ENCODE measurements at places on chromosomes 6 and 20. TPM values are rescaled to one million over a fixed set of nuclear protein-coding genes. Genes with fewer than 3 reads are reported as not detected.

SNX21 gene
- 24.7 TPM for total RNA-seq

ZNF335 gene
- 12.5 TPM for total RNA-seq

DNA sequence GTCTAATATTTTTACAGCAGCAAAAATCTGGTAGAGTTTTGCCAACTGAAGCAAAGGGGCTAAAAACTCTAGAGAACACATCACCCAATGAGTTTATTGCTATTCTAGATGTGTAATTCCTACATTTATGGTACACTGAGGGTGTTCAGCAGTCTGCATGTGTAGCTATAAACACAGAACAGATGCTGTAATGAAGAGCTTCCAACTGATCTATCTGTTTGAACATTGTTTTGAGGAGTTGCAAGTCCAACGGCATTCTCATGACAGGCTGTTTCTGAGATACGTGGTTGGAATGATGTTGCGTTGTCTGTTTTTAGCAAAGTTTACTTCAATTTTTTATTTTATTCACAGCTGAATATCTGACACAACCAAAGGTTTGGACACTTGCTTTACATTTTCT lies 141.2 kb upstream of the RAB32 start:
- no peak for DNase-seq

DNA sequence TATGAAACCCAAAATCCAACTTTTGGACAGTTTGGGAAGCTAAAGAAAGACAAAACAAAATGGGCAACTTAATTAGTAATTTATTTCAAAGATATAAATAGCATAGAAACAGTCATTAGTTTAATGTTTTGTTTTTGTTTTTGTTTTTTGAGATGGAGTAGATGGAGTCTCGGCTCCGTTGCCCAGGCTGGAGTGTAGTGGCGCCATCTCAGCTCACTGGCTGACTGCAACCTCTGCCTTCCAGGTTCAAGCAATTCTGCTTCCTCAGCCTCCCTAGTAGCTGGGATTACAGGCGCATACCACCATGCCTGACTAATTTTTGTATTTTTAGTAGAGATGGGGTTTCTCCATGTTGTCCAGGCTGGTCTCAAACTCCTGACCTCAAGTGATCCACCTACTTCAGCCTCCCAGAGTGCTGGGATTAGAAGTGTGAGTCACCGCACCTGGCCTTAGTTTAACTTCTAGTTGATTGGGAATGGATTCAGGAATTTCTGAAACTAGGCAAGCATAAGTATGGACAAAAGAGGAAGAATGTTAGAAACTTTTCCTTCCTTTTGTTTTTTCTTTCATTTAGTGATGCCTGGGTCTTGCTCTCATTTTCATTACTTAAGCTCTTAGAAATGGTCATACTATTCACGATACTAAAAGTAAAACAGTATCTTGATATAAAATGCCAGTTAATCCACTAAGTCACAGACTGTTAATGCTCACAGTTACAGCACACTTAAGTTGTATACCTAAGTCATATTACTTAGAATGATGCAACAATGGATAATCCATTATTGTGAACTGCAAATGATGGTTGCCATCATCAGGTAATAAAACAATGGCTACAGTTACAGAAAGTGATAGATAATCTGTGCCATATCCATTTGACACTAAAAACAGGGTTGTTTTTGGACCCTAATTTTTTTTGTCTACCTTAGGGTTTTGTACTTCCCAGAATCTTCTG lies 8.2 kb downstream of the SENP6 start:
- DNase-seq, result no peak

DNA sequence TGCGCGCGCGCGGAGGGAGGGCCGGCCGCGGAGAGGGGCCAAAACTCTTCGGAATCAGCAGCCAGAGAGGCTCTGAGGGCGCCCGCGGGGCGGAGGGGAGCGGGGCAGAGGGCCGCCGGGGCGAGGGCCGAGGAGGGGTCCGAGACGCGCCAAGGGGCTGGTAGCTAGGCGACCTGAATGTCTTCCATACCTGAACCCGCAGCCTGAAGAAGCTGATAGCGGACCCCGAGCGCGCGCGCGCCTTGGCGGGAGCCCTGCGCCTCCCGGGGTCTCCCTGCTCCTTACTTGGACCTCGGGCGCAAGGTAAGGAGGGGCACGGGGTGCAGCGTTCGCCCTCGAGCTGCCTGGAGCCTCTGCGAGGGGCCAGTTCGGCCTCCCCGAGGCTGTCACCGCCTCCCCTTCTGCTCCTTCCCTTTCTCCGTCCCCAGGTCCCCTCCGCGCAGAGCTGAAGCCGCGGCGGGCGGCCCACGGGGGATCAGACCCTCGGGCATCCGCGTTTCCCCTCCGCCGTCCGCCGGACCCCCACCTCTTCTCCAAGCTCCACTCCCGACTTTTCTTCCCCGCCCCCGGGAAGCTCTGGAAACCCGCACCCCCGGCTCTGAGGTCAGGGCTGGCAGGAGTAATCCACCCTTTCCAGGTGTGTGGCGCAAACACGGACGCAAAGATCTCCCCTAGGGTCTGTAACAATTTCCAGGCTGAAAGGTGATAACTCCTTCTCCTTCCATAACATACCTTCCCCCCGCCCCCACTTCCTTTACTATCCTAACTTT lies 13.1 kb upstream of the DEK start:
- no peak for DNase-seq

GRCh38 chr20:52217689-52218395 lies 26.3 kb upstream of the ZFP64 start:
- no peak for DNase-seq

GRCh38 chr20:58472273-58473018 lies 42.8 kb downstream of the APCDD1L start:
- no peak for DNase-seq

DNA sequence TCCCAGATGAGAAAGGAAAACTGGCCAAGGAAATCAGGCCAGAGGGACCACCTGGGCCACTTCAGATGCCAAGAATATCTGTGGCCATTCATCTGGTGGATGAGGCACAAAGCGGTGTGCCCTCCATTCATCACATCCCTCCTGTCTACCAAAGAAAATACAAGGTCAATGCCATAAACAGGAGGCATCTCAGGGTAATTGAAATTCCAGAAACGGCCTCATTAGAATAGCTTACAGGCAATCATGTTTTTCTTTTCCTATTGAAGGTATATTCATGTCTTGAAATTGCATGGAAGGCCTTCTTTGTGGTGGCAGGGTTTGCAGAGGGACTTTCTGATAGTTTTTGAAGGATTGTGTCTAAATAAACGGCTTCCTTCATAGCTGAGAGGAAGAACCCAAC lies 578.3 kb downstream of the HAO1 start:
- no peak for DNase-seq

- no peak for DNase-seq
Observed at GRCh38 chr6:105620878-105621277, 218.0 kb upstream of the PREP start.

Data from glomerular endothelial cell (primary cell).